ENCODE measurements at places on chromosomes 4 and X. TPM values are rescaled to one million over a fixed set of nuclear protein-coding genes. Genes with fewer than 3 reads are reported as not detected.

DNA sequence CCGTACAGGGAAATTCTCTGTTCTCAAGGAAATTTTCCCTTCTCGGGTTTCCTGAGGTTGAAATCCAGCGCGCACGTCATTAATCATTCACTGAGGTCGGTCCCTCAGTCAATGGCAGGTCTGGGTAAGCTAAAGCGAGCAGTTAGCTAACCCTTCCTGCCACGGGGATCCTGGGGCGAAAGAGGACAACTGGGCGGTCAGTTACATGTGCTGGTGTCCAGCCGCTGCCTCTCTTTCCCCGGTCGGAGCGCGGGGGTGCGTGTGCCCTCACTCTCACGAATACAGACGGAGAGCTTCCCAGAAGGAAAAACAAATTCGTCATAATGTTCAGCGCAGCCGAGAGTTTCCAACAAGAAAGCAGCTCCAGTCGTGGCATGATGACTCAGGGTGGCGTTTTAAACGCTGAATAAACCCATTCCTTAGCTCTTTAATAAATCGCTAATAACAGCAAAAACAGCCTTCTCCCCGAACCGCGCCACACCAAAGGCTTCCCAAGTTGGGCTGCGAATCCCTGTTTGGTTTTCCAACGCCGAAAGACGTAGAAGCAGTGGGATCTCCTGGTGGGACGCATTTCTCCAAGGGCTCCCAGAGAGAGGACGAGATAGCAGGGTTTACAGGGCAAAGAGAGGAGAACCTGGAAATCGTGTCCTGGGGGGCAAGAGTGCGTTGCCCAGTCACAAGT is 752 bp upstream of the FGF5 start:
- no peak for DNase-seq
- H3K4me1 ChIP-seq = peaks cover 31% of the 10 kb centered on the region
- H3K4me3 ChIP-seq = peak overlapping the region; percentile 67
- no peak overlapping the region for H3K27ac ChIP-seq
- no peaks in the 10 kb centered on the region for H3K36me3 ChIP-seq

DNA sequence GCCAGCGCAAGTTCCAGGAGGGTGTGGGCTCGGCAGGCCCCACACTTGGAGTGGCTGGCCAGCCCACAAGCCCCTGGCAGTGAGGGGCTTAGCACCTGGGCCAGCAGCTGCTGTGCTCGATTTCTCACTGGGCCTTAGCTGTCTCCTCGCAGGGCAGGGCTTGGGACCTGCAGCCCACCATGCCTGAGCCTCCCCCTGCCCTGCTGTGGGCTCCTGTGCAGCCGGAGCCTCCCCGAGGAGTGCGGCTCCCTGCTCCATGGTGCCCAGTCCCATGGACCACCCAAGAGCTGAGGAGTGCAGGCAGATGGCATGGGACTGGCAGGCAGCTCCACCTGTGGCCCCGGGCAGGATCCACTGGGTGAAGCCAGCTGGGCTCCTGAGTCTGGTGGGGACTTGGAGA is 139.2 kb upstream of the CXCL13 start:
- H3K4me1 ChIP-seq = no peaks in the 10 kb centered on the region
- H3K4me3 ChIP-seq = no peak overlapping the region
- H3K27me3 ChIP-seq = peaks cover 11% of the 10 kb centered on the region
- H3K36me3 ChIP-seq = no peaks in the 10 kb centered on the region
- H3K27ac ChIP-seq = no peak overlapping the region
- no peak for DNase-seq

DNA sequence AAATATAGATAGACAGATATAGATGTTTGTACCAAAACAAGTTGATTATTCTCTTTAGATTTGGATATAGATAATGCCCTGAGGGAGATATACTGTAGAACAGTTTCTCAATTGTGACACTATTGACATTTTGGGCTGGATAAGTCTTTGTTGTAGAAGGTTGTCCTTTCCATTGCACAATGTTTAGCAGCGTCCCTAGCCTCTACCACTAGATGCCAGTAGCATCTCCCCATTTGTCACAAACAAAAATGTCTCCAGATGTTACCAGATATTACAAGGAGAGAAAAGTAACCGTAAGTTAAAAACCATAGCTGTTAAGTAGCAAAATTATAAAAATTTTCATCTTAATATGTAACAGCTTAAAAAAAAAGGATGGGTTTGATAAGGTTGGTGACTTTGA is 2595.3 kb downstream of the ARAP2 start:
- DNase-seq = no peak
- H3K27ac ChIP-seq = no peak overlapping the region
- H3K36me3 ChIP-seq = no peaks in the 10 kb centered on the region
- H3K4me3 ChIP-seq = no peak overlapping the region

The MXRA5 gene
- not detected for total RNA-seq

The TBC1D8B gene
- 1.2 TPM for total RNA-seq

The FRMPD4 gene
- not detected for total RNA-seq

The ZFP92 gene
- total RNA-seq = 0.59 TPM
